ENCODE measurements at places on chromosomes 7 and 10.

- DNase-seq: no peak
These were observed 443 bp downstream of the CRHR2 start for GRCh38 chr7:30681815-30682211.

DNA sequence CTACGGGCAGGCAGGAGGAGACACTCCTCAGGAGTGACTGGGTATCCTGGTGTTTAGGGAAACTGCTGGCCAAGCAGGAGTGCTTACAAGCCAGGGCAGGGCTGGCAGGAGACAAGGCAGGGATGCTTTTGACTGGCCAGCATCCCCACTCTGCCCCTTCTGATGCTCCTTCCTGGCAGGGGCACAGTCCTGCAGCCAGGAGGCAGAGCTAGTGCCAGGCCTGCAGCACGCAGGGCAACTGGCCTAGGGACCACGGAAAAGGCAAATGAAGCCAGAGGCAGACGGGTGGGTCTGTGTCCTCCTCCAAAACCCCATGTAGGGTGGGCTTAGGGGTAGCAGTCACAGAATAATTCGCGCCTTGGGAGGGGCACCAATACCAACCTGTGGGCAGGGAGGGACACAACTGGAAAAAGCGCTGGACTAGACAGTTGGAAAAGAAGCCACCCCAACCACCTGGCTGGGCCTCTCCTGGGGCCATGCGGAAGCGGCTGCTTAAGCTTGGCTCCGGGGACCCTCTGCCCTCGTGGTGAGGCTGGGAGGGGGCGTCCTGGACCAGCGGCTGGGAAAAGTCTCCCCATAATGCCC lies 4.8 kb downstream of the IMPDH1 start:
- no peak for DNase-seq

DNA sequence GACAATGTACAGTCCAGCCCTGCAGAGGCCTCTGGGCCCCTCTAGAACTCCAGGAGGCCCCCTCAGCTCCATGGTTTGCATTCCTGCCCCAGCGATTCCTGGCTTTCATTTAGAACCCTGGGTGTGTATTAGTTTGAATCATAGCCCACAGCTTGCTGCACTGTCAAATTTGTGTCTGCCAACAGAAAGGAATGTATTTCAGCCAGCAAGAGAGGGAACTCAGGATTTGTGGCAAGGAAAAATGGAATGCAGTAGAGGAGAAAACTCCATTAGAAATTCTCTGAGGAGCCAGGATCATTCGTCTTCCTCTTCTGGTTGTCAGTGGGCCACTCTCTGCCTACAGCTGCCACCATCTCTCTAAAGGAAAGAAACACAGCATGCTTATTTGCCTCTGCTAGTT lies 27.9 kb upstream of the WDR11 start:
- DNase-seq: no peak

DNA sequence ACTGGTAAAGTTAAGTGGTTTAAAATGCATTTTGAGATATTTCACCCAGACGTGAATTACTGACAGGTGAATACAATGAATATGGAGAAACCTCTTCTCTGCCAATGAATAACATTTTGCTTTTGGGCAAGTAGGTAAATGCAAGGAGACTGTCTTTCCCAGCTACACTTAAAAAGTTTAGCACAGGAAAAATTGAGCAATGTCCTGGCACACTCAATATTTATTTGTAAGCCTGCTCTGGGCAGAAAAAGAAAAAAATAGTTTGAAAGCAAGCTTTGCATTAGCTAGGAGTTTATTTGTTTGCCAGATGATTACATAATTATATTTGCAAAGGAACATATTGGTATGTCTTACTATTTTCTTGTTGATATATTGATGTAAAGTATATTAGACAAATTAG lies 624.2 kb downstream of the ACTR3B start:
- no peak for DNase-seq

GRCh38 chr10:48461623-48462481 lies 143.0 kb downstream of the ARHGAP22 start:
- no peak for DNase-seq
